ENCODE measurements at places on chromosomes 7 and 10.

DNA sequence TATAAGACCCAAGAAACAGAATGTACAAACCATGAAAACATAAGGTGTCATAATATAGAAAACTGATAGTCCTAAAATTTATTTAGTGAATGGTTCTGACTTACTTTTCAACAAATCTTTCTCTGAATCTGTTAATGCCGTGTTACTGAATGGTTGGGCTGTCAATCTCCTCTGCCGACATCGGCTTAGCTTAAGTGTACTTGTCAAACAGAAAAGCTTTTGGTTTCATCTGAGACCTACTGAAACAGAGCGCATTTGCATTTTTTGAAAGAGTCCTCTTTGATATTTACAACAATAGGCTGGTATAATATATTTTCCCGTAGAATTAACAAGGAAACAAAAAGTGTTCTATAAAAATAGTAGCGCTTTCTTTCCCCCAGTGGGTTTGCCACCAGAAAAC, 120.9 kb upstream of the ZNF804B start:
- no peak for DNase-seq

DNA sequence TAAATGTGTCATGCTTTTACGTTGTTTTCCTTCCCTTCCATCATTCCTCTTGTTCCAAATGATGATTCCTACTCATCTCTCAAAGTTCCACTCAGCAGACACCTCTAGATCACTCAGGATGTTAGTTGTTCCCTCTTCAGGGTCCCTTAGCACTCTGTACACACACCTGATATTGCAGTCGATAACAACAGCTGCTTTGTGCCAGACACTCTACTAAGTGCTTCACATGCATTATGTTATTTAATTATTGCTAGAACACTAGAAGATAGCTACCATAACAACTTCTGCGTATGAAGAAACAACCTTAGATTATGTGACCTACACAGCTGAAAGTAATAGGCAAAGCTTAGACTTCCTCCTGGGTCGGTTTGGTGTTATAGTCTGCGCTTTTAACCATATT, 29.6 kb downstream of the PCBD1 start:
- no peak for DNase-seq

GRCh38 chr7:32227746-32228145, 157.5 kb upstream of the PDE1C start:
- no peak for DNase-seq

- no peak for DNase-seq
Observed at GRCh38 chr7:22664988-22665798, 61.8 kb upstream of the IL6 start.

- no peak for DNase-seq
Observed at GRCh38 chr7:17289074-17289645, 9.3 kb upstream of the AHR start.
